ENCODE measurements at places on chromosomes 13 and 19. TPM values are rescaled to one million over a fixed set of nuclear protein-coding genes. Genes with fewer than 3 reads are reported as not detected.
A peak's percentile ranks its signal among the peaks of the same experiment; 100 is the strongest.

GRCh38 chr13:97107815-97108529 is 113.7 kb upstream of the OXGR1 start:
- H3K4me1 ChIP-seq = peaks cover 16% of the 10 kb centered on the region
- H3K36me3 ChIP-seq = no peaks in the 10 kb centered on the region
- no peak overlapping the region for H3K27ac ChIP-seq
- DNase-seq = no peak
- H3K4me3 ChIP-seq = no peak overlapping the region

Gene EMP3
- 31.3 TPM for total RNA-seq

Gene EDDM13
- 0.79 TPM for total RNA-seq

GRCh38 chr19:1065606-1066109 is 1.3 kb upstream of the ARHGAP45 start:
- H3K27me3 ChIP-seq = peaks cover 2% of the 10 kb centered on the region
- no peak overlapping the region for H3K27ac ChIP-seq
- no peaks in the 10 kb centered on the region for H3K36me3 ChIP-seq
- peaks cover 4% of the 10 kb centered on the region for H3K4me1 ChIP-seq
- no peak for DNase-seq

- no peak for DNase-seq
- no peak within 1 kb of the TSS for H3K27ac ChIP-seq
- peaks cover 33% of the 10 kb centered on the region for H3K4me1 ChIP-seq
- peak within 1 kb of the TSS; percentile 26 for H3K4me3 ChIP-seq
- no peaks in the 10 kb centered on the region for H3K36me3 ChIP-seq
These were observed at the start of gene NRTN for GRCh38 chr19:5804516-5805461. Gene NRTN, plus strand, starts transcription at chr19:5805067. Its CDS starts 19,099 bp downstream, at chr19:5824166.

Gene SIGLEC6
- 0.55 TPM for total RNA-seq

DNA sequence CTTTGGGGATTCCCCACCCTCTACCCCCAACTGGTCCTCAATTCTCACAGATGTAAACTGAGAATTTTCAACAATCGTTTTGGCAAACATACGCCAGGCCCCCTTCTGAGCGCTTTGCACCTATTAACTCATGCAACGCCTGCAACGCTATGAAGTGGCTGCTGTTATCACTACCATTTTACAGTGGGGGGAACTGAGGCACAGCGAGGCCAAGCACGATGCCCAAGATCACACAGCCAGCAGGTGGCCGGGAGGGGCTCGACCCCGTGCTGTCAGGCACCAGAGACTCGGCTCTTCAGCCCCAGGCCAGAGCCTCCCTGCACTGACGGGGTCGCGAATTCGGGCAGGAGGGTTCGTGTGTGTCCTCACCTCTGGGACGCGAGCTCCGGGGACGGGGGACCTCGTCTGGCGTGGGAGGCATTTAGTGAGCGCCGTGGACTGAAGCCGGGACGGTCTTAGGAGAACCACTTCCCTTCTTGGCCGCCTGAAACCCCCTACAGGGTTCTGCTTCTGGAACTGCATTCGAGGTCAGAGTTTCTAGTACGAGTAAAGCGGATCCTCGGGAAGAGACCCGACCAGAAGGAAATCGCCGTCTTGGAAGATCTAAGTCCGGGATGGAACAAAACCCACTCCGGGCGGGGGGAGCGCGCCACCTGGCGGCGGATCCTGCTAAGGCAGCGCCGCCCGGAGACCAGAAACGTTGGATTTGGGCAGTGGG is 21.0 kb downstream of the ZNF114 start:
- no peaks in the 10 kb centered on the region for H3K27me3 ChIP-seq
- DNase-seq = peak; percentile 84
- H3K4me1 ChIP-seq = peaks cover 7% of the 10 kb centered on the region
- no peaks in the 10 kb centered on the region for H3K36me3 ChIP-seq
- peak overlapping the region; percentile 10 for H3K4me3 ChIP-seq

DNA sequence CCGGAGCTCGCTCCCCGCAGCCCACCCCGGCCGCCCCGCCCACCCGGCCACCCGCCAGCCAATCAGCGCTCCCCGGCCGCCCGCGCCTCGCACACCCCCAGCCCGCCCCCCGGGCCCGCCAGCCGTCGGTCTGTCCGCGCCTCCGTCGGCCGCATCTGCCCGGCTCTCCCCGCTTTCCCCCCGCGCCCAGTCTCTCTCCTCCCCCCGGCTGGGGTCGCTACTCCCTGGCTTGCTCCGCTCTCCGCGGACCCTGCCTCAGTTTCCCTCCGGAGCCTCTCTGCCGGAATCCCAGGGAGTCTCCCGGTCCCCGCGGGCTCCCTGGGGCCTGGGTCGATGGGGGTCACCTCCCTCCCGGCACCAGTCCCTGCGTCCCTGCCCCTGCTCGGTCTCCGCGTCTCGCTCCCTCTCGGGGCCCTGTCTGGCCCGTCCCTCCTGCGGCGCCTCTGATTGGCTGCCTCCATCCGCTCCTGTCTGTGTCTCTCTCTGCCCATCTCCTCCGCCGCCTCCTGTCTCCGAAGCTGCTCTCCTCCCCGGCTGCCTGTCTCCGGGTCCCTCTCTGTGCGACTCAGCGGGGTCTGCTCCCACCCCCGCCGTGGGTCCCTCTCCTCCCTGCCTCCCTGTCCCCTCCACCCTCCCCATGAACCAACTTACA is 484 bp downstream of the IL11 start:
- H3K4me1 ChIP-seq = peaks cover 6% of the 10 kb centered on the region
- H3K27me3 ChIP-seq = no peaks in the 10 kb centered on the region
- DNase-seq = peak; percentile 50
- no peaks in the 10 kb centered on the region for H3K36me3 ChIP-seq
- peak overlapping the region; percentile 32 for H3K4me3 ChIP-seq
- no peak overlapping the region for H3K27ac ChIP-seq

- H3K4me1 ChIP-seq = peaks cover 22% of the 10 kb centered on the region
- no peaks in the 10 kb centered on the region for H3K36me3 ChIP-seq
- peak; percentile 73 for DNase-seq
- peak overlapping the region; percentile 88 for H3K27ac ChIP-seq
These were observed 1.8 kb downstream of the TNPO2 start for GRCh38 chr19:12721656-12722565.

DNA sequence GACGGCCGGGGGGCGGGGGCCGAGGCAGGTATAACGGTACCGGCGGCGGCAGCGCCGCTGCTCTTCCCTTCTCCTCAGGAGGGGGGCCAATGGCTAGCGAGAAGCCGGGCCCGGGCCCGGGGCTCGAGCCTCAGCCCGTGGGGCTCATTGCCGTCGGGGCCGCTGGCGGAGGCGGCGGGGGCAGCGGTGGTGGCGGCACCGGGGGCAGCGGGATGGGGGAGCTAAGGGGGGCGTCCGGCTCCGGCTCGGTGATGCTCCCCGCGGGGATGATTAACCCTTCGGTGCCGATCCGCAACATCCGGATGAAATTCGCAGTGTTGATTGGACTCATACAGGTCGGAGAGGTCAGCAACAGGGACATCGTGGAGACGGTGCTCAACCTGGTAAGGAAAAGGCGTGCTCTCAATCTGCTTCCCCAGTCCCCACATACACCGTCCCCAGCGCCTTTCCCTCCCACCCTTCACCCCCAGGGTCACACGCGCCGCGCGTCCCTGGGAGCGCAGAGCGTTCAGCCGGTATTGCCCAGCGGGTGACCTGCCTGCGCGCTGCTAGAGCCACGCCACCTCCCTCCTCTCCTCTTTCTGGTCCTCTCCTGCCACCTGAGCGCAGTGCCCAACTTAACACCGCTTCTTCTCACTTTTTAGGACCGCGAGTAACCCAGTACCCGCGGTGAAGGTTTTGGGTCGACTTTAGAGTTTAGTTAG is 814 bp downstream of the NBEA start:
- H3K36me3 ChIP-seq = no peaks in the 10 kb centered on the region
- peaks cover 6% of the 10 kb centered on the region for H3K4me1 ChIP-seq
- H3K27ac ChIP-seq = peak overlapping the region; percentile 96
- H3K4me3 ChIP-seq = peak overlapping the region; percentile 89
- DNase-seq = peak; percentile 50
